ENCODE measurements at places on chromosomes 3 and 15. TPM values are rescaled to one million over a fixed set of nuclear protein-coding genes. Genes with fewer than 3 reads are reported as not detected.

DNA sequence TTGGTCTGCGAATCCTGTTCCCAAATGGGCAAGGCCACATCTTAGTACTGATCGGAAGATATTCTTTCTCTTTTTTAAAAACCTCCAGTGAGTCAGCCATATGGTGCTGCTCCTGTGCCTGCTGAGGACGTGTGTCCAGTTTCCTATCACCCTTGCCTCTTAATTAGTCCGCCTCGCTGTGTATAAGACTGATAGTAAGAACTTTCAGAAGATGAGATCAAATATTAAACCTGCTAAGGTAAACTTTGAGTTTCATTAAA, 612 bp downstream of the UBA5 start:
- peak overlapping the region; percentile 79 for H3K4me3 ChIP-seq
- peaks cover 22% of the 10 kb centered on the region for H3K4me1 ChIP-seq
- peak overlapping the region; percentile 90 for H3K27ac ChIP-seq
- DNase-seq = no peak

GRCh38 chr3:189324538-189325138, 152.9 kb downstream of the TPRG1 start:
- H3K27me3 ChIP-seq = no peaks in the 10 kb centered on the region
- no peaks in the 10 kb centered on the region for H3K36me3 ChIP-seq
- peaks cover 24% of the 10 kb centered on the region for H3K4me1 ChIP-seq
- peak overlapping the region; percentile 88 for H3K27ac ChIP-seq
- DNase-seq = peak; percentile 84

DNA sequence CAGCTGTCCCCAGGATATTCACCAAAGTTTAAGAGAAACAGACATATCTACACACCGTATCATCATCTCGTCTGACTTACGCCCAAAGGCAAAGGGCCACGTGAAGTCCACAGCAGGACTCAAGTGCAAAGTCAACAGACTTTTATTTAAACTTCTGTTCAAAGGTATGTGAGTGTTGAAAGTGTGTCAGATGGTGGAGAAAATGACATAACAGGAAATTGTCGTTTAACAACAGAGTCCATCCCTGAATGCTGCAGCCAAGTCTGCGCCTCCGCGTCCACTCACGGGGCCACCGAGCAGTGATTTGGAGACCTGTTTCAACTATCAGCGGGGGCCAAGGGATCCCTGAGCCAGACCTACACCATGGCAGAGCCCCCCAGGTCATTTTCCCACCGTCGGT, 165.6 kb downstream of the XXYLT1 start:
- H3K27me3 ChIP-seq = no peaks in the 10 kb centered on the region
- no peak overlapping the region for H3K4me3 ChIP-seq
- peaks cover 32% of the 10 kb centered on the region for H3K4me1 ChIP-seq
- no peak for DNase-seq
- H3K36me3 ChIP-seq = no peaks in the 10 kb centered on the region
- H3K27ac ChIP-seq = no peak overlapping the region

- no peaks in the 10 kb centered on the region for H3K36me3 ChIP-seq
- H3K4me1 ChIP-seq = no peaks in the 10 kb centered on the region
- no peak overlapping the region for H3K4me3 ChIP-seq
These were observed 21.5 kb upstream of the PEX5L start for GRCh38 chr3:180058238-180058637.

GRCh38 chr3:59480486-59480995, 430.7 kb upstream of the CFAP20DC start:
- no peak for DNase-seq
- H3K27me3 ChIP-seq = no peaks in the 10 kb centered on the region
- H3K4me3 ChIP-seq = no peak overlapping the region
- H3K36me3 ChIP-seq = no peaks in the 10 kb centered on the region
- no peaks in the 10 kb centered on the region for H3K4me1 ChIP-seq

DNA sequence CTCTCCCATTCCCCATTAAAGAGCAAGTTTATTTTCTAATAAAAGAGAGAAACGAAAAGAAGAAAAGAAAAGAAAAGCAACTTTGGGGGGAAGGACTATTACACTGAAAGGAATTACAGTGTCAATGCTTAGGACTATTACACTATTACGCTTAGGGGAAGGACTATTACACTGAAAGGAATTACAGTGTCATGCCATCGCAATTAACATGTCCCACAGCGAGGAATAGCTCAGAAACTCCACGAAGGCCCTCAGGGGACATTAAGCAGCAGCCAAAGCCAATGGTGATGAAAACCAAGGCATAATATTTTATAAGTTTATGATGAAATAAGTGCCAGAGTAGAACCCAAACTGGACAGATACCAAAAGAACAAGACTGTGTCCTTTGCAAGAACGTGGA, 22.1 kb upstream of the DET1 start:
- H3K27me3 ChIP-seq = no peaks in the 10 kb centered on the region
- H3K4me1 ChIP-seq = no peaks in the 10 kb centered on the region
- H3K27ac ChIP-seq = no peak overlapping the region
- DNase-seq = no peak
- no peaks in the 10 kb centered on the region for H3K36me3 ChIP-seq

ARID3B gene
- 12.1 TPM for total RNA-seq

GABPB1 gene
- 17.1 TPM for total RNA-seq

ROPN1 gene
- 1.9 TPM for total RNA-seq

A4GNT gene
- total RNA-seq = not detected

CCDC71 gene
- 33.0 TPM for total RNA-seq

Measured in transverse colon (tissue), 4 donors.